Activated naive CD4-positive, alpha-beta T cell treated with anti-CD3 and anti-CD28 coated beads, Interleukin-2, amount 50 U/mL, for 16 hours (primary cell): ENCODE measurements at places on chromosomes 3 and 15.

DNA sequence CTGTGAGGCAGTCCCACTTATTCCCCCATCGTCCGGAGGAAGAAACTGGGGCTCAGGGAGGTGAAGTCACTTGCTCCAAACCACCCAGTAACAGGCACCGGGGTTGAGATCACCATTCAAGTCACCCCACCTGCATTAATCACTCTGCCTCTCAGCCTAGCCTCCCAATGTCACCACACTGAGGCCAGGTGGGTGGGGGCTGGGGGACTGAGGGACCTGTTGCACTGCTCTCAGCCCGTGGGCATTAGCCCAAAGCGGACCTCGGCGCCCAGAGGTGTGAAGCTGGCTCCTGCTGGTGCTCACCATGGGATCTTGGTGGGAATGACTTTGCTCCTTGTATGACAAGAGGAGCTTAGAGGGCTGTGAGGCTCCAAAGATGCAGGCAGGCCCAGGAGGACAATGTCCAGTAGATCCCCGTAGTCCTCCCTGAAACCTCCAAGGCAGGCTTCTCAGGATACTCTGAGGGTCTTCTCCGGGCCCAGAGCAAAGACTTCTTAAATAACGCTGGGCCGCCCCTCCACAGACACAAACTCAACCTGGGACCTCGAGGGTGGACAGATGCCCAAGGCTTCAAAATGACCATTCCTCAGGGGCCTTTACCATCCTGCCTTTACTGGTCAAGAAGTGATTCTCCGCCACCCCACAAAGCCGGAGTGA, 1.7 kb downstream of the NT5DC2 start:
- no peak for DNase-seq

GRCh38 chr15:87816016-87816415, 440.5 kb downstream of the NTRK3 start:
- DNase-seq = no peak

- no peak for DNase-seq
Observed at GRCh38 chr15:52351206-52351908, 55.8 kb upstream of the MYO5C start.

DNA sequence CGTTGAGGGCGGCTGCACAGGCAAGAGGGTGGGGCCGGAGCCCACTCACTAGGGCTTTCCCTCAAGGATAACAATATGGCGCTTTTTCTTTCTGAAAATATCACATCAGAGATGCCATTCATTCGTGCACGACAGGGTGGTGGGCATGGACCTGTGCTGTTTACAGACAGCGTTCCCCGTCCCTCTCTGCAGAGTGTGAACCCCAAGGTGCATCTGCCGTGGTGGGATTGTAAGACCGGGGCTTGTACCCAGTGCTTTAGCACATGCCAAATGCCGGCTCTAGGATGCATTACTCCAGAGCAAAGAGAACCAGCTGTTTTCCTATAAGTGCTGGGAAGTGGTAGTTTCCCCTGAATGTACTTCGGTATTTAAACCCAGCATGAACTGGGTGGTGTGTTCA, 37.0 kb downstream of the CHDH start:
- DNase-seq = no peak

DNA sequence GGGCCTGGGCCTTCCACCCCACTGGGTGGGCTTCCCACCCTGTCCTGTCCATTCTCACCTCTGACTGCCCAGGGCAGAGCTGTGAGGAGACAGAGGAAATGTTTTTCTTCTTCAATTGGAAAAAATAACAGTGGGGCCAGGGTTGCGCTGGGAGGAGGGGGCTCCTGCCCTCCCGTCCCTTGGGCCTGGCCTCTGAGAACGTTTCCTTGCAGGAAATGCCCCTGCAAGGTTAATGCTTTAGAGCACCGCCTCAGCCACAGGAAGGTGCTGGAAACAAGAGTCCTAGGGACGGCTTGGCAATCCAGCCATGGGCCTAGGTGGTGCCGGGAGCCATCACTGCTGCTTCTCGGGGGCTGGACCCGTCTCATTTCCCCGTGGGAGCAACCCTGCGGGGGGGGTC, 3.8 kb upstream of the PLXND1 start:
- no peak for DNase-seq

GRCh38 chr3:11591391-11592282, 52.1 kb downstream of the VGLL4 start:
- no peak for DNase-seq

GRCh38 chr15:53530761-53531160, 228.7 kb downstream of the WDR72 start:
- DNase-seq = no peak

- DNase-seq = no peak
Observed at GRCh38 chr15:66646308-66646707, 55.7 kb upstream of the SMAD6 start.

- no peak for DNase-seq
Observed at GRCh38 chr15:72492733-72493132, 18.6 kb downstream of the ARIH1 start.

DNA sequence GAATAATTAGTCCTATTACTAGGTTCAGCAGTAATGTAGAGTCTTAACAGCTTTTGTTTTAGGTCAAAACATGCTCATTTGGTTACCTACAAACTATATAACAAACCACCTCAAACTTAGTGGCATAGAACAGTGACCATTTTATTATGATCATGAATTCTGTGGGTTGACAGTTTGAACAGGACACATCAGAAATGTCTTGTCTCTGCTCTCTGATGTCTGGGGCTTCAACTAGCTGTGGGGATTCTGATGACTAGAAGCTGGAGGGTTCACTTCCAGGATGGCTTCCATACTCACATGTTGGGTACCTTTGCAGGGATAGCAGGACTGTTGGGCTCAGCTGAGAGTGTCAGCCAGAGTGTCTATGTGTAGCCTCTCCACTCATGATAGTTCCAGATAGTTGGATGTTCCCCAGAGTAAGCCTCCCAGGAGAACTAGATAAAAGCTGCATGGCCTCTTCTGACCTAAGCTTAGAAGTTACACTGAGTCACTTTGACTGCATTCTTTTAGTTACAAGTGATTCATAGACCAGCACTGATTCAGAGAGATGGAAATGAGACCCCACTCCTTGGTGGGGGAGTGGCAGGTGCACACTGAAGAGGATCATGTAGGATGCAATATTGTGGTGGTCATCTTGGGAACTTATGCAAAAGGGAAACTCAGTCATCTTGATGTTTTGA, 32.6 kb downstream of the PLCL2 start:
- DNase-seq = no peak

DNA sequence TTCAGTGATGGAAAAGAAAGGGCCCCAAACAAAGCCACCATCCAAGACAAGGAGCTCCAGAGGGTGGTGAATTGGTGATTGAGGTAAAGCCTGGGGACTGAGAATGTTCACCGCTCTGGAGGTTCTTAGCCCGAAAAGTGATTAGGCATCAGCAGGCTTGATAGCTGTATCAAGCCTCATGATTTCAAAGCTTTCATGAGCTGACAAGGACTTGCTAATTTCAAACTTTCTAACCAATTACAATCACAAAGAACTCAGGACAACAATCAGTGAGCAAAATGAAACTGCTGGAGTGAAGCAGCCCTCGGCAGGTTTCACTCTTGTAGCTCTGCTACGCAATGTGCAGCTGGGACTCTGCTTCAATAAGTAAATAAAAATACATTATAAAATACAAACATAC, 391.3 kb downstream of the TIGIT start:
- DNase-seq = no peak

GRCh38 chr3:10142707-10143560, 1.4 kb downstream of the VHL start:
- DNase-seq = peak; percentile 14

DNA sequence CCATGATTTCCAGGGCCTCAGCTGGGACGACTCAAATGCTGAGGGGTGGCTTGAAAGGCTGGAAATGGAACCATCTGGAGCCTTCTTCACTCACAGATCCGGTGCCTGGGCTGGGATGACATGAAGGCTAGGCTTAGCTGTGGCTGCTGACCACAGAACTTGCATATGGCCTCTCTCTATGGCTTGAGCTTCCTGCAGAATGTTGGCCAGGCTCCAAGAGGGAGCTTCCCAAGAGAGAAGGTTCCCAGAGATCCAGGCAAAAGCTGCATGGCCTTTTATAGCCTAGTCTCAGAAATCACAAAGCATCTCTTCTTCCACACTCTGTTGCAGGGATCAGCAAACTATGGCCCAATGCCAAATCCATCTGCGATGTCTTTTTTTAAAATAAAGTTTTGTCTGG, 44.8 kb downstream of the GATM start:
- no peak for DNase-seq

DNA sequence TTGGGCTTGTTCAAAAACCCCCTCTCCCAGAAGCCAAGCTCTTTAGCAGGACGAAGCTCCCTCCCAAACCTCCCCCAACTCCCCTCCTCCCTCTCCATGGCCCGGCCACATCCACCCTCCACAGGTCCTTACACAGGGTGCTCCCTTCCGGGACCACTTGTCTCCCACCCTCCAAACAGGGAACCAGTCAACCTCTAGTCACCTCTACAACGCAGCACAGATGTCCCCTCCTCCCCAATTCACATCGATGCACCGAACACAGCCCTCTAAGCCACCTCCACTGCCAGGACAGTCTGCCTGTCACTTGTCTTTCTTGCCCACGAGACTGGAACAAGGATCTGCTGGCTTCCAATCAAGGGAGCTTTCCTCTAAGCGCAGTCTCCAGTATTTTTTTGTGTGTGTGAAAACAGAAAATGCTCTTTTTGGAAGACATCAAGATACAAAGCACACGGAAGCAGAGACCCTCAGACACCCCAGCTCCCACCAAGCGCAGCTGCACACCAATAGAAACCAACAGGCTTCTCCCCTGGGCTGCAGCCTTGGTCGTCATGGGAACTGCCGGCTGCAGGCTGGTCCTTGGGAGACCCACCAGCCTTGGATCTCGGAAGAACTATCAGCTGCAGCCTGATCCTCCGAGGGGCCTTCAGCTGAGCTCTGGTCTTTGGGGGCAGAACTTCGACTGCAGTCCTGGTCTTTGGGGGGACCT, 26.5 kb downstream of the IQSEC1 start:
- DNase-seq = no peak

DNA sequence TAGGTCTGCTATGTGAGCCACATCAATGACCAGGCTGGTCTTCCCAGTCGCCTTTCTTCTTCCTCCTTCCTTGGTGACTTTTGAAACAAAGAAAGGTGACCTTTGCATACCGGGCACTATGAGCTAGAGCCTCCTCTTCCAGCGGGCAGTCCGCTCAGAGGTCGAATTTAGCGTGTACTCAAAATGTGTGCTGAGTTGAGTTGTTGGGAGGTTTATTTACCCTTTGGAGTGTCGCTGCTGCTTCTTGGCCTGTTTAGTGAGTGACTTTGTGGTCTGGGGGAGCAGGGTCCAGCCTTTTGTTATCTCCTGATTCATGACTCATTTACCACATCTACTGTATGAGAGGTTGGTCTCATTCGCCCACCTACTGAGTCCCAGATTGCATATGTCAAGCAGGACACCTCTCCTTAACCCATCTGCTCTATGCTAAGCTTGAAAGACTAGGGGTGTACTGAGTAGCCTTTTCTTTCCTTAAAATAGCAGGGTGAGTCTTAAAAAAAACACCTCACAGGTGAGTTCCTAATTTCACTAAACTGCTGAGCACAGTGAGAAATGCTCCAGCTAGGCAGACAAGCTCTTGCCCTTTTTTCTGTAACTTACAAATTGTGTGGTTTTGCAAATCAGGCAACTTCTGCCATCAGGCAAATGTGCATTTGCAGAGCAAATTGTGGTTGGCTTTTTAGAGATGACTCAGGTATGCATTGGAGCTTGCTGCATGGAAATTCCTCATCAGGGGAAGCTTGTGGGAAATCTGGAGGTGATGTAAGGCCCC, 3.2 kb upstream of the SIAH2 start:
- DNase-seq = no peak
